ENCODE measurements at places on chromosomes 11 and 22.

- no peak for DNase-seq
Measured at GRCh38 chr11:116986521-116987105, 111.6 kb downstream of the SIK3 start.

DNA sequence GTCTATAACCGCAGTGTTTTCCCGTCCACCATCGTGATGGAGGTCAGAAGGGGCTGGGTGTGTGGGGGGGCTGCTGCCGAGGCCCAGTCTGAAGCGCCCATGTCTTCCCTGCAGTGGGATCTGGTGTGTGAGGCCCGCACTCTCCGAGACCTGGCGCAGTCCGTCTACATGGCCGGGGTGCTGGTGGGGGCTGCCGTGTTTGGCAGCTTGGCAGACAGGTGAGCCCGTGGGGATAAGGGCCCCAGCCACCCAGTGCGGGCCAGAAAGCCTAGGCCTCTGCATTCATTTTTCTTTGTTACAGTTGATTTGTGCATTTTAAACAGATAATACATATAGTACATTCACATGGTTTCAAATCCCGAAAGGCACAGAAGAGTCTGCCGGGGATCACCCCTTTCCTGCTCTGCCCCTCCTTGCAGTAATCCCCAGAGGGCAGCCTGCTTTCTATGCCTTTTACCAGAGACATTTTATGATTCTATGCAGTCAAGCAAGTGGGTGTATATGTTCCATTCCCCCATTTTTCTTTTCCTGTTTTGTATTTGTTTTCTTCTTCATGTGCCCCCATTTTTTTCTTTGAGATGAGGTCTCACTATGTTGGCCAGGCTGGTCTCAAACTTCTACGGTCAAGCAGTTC, 32.6 kb downstream of the CAPN1 start:
- DNase-seq = no peak

GRCh38 chr22:20569059-20570058, 61.9 kb downstream of the MED15 start:
- DNase-seq = no peak

DNA sequence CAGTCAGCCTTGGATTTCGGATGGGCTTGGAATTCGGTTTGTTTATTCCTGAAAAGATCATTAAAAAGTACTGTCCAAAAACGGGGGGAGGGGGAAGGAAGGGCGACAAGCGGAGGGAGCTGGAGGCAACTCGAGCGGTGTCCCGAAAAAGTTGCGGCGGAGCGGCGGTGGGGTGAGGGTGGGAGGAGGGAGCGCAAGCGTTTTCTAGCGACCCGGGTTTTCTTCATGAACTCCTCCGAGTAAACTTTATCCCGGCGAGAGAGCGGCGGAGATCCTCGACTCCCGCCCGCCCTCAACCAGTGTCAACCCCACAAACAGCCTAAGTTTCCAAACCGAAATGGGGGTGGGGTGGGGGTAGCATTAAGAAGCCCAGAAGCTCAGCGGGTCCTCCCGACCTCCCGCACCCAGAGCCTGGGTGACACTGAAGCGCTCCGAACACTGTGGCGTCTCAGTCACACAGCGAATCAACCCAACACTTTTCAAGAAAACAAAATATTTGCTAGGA, 133.0 kb upstream of the C11orf58 start:
- DNase-seq = peak; percentile 75

DNA sequence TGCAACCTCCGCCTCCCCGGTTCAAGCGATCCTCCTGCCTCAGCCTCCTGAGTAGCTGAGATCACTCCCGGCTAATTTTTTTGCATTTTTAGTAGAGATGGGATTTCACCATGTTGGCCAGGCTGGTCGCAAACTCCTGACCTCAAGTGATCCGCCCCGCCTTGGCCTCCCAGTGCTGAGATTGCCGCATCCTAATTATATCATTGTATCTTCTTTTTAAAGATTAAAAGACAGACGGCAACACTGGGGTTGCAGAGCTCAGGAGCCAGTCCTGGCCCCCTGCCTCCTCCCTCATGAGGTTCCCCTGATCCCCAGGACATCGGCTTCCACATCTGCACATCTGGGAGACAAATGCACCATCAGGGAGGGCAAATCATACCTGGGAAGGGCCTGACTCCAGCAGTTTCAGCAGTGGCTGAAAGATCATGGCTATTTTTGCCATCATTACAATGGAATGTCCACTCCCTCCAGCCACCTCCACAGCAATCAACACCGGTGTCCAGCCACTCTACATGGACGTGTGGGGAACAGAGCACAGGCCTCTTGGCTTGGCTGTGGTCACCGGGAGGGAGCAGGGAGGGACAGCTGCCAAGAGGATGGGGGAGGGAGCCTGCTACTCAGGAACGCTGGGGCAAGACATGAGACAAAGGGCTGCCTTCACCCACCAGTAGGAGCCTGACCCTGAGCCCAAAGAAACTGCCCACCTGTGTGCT, 9.2 kb upstream of the CELSR1 start:
- no peak for DNase-seq

DNA sequence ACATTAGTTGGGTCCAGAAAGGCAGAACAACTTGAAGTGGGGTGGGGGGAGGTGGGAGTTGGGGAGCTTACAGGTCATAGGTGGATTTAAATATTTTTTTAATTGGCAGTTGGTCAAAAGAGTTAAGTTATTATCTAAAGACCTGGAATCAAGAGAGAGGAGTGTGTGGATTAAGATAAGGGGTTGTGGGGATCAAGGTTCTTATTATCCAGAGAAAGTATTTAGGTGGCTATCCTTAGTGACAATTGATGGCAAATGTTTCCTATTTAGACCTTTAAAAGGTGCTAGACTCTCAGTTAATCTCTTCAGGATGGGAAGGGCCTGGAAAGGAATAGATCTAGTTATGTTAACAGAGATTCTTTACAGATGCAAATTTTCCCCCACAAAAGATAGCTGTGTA, 120.7 kb upstream of the OR9Q1 start:
- peak; percentile 22 for DNase-seq

DNA sequence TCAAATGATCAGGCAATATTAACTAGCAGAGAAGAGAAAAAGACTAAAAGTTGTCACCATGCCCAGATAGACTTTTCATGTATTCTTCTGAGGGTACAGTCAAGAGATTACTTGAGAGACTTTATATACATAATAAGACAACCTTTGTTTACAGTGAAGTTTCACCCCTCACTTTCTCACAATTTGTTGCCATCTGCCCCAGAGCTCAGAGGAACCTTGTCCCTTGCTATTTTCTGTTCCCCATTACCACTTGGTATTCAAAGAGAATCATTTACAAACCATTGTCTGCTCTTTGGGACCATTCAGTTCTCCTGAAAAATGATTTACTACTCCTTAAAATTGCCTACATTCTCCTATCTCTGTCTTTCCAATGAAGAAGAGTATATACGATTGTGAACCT, 544.6 kb downstream of the CNTN5 start:
- DNase-seq = no peak

DNA sequence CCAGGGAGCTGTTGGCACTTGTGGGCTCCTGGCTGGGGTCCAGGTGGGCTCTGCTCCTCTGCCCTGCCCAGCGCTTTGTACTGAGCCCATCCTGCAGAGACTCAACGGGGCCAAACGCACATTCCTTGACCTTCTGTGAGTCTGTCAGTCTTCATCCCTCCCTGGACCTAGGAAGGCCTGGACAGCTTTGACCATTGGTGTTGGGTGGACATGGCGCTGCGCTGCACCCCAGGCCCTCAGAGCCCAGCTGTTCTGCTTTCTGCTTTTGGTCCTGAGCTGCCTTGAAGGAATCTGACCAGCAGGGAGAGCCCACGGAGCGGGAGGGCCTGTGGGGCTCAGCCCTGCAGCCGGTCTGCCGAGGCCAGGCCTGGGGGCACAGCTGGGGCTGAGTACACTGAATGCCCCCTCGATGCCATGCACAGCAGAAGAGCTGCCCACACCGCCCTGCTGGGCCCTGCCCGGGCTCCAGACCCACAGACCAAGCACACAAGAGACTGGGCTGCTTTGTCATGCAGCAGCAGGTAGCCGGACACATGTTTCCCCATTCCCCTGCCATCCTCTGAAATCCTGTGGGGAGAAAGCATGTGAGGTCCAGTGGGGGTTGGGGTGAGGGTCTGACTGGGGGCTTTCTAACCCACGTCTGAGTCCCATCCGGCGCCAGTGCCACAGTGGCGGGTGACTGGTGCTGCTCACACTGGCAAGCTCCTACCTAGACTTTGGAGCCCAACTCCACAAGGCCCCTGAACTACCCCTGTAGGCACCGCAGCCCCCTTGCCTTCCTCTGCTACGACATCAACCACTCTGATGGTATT, 24.1 kb upstream of the CCDC188 start:
- DNase-seq = no peak
